NCI-H524 treated with DMSO at 0.1 percent for 48 hours (cell line): ENCODE measurements at places on chromosomes 6 and 20.
A peak's percentile ranks its signal among the peaks of the same experiment; 100 is the strongest.

DNA sequence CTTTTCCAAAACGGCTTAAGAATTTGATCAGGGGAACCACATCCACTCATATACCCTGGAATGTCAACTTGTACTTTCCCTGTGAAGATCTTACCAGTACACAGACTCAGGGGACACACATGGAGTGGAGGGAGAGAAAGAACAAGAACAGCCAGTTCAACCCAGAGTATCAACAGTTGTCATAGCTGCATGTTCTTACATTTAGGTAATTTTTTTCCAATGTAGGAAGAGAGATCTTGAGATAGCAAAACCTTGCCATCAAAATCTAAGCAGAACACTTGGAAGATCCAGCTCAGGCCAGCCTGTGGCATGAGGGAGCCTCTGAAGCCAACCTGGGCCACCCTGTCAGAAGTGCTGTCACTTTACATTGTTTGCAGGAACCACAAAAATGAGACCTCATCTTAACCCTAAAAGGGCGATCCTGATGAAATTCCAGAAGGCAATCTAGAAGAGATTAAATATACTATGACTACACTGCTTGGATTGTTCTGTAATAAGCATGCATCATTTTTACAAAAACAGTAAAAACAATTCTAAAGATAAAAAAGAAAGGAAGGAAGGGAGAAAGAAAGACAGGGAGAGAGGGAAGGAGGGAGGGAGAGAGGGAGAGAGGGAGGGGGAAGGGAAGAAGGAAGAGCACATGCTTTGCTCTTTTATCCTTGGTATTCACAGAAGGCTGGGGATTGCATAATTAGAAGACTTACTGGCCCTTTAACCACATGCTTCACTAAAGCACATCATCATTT, 124.7 kb upstream of the TCF21 start:
- no peak for DNase-seq

GRCh38 chr20:54292185-54292584, 84.3 kb downstream of the PFDN4 start:
- no peak for DNase-seq

DNA sequence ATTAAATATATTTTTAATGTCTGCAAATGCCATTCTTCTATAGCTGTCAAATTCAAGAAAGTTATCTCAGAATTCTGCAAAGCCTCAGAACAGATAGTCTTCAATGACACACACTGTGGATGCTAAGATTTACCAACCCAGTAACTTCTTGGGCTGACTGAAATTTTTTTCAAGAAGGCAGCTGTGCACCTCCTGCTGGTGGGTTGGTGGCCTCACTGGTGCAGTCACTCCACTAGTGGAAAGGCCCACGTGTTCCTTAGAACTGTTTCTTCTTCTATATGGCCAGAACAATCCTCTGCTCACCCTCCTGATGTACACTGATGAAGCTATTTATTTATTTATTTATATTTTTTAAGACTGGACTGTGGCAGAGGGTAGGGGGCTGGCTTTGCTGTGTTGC, 28.1 kb upstream of the MTCL3 start:
- no peak for DNase-seq

GRCh38 chr20:16563066-16563806, 10.0 kb downstream of the KIF16B start:
- DNase-seq, result no peak

GRCh38 chr20:431012-431904, 23.2 kb downstream of the RBCK1 start:
- peak; percentile 23 for DNase-seq

DNA sequence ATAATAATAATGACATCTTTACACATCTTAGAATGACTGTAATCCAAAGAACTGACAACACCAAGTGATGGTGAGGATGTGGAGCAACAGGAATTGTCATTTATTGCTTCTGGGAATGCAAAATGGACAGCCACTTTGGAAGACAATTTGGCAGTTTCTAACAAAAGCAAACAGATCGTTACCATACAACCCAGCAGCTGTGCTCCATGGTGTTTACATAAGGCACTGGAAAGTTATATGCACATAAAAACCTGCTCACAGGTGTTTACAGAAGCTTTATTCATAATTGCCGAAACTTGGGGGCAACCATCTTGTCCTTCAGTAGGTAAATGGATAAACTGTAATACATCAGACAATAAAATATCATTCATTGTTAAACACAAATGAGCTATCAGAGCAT, 18.3 kb upstream of the ASF1A start:
- no peak for DNase-seq

GRCh38 chr20:50720582-50720981, 10.8 kb upstream of the PARD6B start:
- DNase-seq, result no peak

DNA sequence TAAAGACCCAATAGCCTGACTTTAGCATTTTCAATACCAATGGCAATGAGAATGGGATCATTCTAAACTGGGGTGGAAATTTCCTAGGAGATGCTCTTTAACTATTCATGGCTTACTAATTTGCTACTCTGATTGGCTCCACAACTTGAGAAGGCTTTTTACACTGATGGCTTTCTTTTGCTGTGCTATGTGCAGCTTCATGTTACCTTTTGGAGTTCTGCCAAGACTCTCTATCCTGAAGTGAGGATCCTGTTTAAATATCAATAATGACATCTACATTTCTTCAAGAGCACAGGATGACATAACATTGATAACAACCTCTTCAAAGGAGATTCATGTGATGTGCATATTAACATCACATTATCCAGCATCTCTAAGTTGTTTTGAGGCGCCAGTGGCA, 43.4 kb upstream of the SIRPG start:
- DNase-seq, result no peak

DNA sequence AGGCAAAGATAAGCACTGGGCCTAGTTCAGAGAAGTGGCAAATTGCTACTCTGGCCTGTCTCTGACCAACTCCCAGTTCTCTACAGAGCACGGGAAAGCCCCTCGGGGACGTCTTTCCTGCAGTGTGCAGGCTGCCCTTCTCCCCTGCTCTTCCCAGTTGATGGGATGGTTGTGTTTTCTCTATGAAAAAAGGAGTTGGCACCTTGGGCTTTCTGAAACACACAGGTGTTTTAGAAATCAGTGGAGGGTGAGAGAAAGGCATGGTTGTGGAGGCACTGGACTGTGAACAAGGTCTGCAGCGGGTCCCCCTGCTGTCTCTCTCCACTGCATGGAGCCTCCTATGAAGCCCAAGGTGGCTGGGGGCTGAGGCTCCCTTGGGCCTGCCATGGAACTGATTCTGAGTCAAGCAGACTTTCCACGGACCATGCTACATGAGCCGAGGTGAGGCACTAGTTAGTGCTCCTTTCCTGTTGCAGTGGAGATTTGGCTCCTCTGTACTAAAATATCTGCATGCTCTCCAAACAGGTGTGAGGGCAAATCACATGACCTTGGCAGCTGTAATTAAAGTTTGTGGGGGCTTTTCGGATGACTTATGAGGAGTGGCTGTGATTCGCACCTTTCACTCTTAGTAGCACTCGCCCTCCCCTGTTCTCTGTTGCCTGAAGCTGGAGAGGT, 16.3 kb downstream of the GTSF1L start:
- no peak for DNase-seq

- DNase-seq, result no peak
Observed at GRCh38 chr6:157024745-157025144, 247.6 kb downstream of the ARID1B start.

DNA sequence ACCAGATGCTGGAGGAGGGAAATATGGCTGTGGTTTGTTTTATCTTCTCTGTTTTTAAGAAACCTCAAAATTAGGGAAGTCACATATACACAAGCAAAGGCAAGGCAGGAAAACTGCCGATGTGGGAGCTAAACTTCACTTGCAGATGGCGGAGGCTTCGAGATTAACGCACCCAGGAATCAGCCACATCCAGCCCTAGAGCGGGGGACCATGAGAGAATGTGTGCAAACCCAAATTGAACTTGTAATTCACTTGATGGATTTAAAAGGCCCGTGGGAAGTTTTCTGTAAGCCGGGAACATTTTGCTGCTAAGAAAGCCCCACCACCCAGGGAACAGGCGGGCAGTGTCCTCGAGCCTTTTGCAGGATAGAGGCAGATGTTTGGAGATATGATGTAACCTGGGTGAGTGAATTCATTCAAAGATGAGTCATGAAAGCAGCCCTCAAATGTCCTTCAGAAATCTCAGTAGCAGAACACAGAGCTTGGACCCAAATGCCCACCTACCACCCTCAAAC, 39.9 kb downstream of the PREX1 start:
- no peak for DNase-seq

- DNase-seq, result no peak
Observed at GRCh38 chr6:101605874-101606273, 212.4 kb downstream of the GRIK2 start.

- DNase-seq, result no peak
Observed at GRCh38 chr20:51542033-51542570, 417 bp downstream of the NFATC2 start.

- no peak for DNase-seq
Observed at GRCh38 chr6:48016020-48016755, 94.8 kb downstream of the PTCHD4 start.

DNA sequence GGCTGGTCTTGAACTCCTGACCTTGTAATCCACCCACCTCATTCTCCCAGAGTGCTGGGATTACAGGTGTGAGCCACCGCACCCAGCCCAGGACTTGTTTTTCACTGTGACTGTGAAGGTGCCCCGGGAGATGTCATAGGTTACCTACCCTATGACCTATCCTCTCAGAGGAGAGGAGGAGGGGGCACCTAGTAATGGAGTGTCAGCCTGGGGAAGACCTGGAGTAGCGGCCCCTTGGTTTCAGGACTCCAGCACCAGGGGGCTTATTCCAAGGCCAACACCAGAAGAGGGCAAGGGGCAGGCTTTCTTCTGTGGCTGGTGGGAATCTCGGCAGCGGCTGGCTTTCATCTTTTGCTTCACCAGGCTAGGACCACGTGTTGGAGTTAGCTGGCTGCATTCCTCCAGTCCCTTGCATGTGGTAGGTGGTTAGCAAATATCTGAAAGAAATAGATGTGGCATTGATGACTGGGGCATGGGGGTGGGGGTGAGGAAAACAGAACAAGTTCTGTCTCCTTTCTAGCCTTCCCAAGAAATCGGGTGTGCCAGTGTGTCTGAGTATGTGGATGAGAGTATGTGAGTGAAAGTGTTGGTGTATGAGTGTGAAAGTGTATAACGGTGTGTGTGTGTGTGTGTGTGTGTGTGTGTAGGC, 7.9 kb upstream of the ITPR3 start:
- DNase-seq, result no peak

- DNase-seq, result no peak
Observed at GRCh38 chr6:50337532-50338122, 287.9 kb upstream of the DEFB112 start.

GRCh38 chr20:63844511-63844991, 13.5 kb upstream of the ZBTB46 start:
- no peak for DNase-seq

- DNase-seq, result no peak
Observed at GRCh38 chr6:111258615-111259088, 171.3 kb downstream of the SLC16A10 start.

DNA sequence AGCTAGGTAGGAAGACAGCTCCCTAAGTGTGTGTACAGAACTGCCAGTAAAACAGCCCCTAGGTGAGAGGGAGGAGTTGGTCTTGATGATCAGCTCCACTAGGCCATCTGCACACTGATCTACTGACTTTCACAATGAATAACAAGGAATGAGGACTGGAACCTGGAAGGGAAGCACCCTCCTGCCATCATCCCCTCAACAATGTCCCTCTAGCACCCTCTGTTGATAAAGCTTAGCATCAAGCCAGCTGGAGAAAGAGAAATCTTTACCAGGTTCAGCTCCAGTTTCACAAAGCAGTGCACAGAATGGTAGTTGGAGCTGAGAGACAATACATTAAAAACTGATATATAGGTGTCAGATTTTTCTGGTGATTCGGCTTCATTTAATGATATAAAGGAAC, 57.2 kb upstream of the IRAK1BP1 start:
- DNase-seq, result peak; percentile 13

DNA sequence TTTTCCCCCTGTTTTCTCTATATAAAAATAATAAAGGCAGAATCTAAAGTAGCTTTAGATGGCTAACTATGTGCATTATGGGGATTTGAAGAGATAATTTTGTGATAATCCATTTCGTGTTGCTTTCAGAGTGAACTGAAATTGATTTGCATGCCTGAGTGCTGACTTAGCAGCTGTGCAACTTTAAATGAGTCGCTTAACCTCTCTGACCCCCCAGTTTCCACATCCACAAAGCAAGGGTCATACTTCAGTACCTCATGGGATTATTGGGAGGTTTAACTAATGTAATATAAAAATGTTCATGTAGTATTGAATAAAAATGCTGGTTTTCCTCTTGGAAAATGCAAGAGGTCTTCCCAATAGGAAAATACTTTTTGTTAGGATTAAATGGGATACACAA, 63.8 kb upstream of the FABP7 start:
- no peak for DNase-seq

GRCh38 chr6:145865175-145865574, 50.6 kb upstream of the FBXO30 start:
- DNase-seq, result no peak

- no peak for DNase-seq
Observed at GRCh38 chr6:169243186-169243585, 10.5 kb downstream of the THBS2 start.

- DNase-seq, result peak; percentile 65
Observed at GRCh38 chr6:151240036-151240685, 394 bp downstream of the AKAP12 start.

GRCh38 chr20:13786143-13786828, 1.5 kb downstream of the NDUFAF5 start:
- DNase-seq, result no peak

DNA sequence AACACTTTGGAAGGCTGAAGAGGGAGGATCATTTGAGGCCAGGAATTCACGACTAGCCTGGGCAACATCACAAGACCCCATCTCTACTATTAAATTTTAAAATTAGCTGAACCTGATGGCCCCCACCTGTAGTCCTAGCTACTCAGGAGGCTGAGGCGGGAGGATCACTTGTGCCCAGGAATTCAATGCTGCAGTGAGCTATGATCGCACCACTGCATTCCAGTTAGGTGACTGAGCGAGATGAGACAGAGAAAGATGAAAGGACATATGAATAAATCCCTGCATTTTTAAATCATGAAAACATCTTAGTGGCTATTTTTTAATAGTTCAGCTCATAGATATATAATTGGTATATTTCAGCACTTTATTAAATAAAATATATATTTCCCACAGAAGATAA, 93.8 kb downstream of the GPR63 start:
- no peak for DNase-seq

- DNase-seq, result no peak
Observed at GRCh38 chr20:36845288-36845971, 30.5 kb upstream of the TLDC2 start.

GRCh38 chr6:70028926-70029325, 162.6 kb downstream of the COL19A1 start:
- no peak for DNase-seq

- DNase-seq, result no peak
Observed at GRCh38 chr20:51799401-51799860, 2.9 kb downstream of the SALL4 start.

DNA sequence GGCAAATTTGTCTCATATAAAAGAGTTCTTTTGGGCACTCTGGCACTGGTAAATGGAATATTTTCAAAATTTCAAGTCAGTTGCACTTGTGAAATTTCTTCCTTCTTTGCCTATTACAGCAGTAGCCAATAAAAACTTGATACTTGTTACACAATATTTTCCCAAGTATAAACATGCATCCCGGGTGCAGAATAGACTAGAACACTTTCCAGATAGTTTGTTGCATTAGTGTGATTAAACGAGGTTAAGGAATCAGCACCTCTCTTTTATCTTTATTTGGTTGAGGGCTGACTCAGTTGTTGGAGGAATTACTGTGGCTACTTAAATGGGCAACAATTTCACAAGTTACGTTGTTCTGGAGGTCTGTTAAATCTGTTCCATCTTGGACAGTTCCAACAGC, 467.5 kb downstream of the CDKAL1 start:
- DNase-seq, result no peak
